ENCODE measurements at places on chromosomes 12 and 14.

DNA sequence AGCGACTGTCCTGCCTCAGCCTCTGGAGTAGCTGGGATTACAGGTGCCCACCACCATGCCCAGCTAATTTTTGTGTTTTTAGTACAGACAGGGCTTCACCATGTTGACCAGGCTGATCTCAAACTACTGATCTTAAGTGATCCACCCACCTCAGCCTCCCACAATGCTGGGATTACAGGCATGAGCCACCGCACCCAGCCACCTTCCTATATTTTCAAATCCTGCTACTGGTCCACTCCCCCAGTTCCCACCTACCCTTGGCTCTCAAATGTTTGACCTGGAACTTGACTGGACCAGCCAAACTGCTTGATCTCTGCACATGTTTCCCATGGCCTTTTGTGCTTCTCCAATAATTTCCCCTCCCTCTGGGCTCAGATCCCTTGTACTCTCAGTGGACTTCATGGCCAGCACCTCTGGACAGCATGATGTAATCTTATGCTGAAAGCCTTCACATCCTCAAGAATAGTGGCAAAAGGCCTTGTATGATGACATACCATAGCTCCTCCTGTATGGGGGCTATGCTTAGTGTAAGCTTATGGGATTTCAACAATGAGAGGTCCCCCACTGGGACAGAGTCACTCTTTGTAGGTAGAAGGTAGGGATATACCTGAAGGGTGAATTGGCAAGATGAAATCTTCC is 2.5 kb upstream of the CCDC184 start:
- no peak for DNase-seq

DNA sequence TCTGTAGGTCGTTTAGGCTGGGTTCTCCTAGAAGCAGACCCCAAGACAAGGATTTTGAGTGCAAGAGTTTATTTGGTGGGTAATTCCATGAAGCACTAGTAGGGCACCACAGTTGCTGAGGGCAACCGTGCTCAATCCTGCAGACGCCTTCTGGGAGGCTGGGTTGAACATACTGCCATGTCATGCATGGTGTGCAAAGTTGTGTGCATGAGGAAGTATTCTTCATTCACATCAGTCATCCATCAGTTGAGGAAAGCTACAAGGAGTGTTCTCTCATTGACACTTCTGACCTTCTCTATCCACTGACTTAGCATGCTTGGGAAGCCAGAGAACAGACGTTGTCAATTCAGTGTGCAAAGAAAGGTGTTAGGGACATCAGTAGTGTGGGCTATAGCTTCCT is 179.2 kb downstream of the PTPN11 start:
- no peak for DNase-seq

- DNase-seq, result no peak
Observed at GRCh38 chr12:78540606-78541336, 323.8 kb upstream of the SYT1 start.

DNA sequence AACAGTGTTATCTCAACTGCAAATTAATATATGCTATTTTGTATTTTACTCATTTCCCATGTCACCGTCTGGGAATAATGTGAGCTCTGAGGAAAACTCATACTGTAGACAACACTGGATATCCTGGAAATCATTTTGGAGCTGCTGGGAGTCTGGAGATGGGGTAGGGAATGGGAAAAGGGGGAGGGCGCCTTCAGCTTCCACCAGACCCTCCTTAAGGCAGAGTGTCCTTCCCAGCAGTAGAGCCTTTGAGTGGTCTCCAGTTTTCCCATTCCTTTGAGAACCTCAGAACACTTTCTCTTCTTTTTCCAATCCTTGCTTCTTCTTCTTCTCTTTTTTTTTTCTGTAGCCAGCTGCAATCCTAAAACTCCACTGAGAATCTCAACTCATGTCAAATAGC is 5.4 kb upstream of the LRIG3 start:
- DNase-seq, result no peak

- no peak for DNase-seq
Observed at GRCh38 chr14:99268810-99269707, 2.9 kb downstream of the BCL11B start.

DNA sequence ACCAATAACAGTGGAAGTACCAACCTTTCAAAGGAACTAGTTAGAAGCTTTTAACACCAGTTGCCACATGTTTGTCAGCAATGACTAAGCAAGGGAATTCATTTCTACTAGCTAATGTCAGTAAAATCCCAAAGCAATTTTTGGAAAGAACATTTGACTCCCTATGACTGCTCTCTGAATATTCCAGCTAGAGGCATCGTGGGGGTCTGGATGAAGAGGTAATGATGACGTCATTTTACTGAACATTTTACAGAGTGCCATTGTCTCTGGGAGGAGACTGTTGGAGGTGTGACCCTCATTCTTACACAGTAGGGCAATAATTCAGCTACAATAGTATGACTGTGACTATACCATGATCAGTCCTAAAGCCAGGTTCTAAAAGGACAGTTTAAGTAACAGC is 204.8 kb downstream of the ITPR2 start:
- no peak for DNase-seq

GRCh38 chr12:98259693-98260092 is 255.7 kb upstream of the TMPO start:
- DNase-seq, result no peak

DNA sequence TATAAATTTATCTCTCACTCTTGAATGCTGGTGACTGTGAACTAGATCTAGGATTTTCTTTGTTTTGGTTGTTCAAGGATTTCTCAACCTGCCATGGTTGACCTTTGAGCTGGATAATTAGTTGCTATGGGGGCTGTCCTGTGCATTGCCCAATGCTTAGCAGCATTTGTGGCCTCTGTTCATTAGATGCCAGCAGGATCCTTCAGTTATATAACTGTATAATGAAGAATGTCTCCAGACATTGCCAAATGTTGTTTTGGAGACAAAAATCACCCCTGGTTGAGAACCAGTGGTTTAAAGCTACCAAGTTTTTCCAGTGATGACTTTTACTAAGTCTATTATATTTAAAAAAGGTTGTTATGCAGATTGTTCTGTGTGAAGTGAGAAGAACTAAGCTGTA is 147.9 kb upstream of the STXBP6 start:
- DNase-seq, result no peak

Data from activated CD4-positive, alpha-beta T cell treated with anti-CD3 and anti-CD28 coated beads for 1 hour (primary cell).